ENCODE measurements at places on chromosomes 3 and 15.

DNA sequence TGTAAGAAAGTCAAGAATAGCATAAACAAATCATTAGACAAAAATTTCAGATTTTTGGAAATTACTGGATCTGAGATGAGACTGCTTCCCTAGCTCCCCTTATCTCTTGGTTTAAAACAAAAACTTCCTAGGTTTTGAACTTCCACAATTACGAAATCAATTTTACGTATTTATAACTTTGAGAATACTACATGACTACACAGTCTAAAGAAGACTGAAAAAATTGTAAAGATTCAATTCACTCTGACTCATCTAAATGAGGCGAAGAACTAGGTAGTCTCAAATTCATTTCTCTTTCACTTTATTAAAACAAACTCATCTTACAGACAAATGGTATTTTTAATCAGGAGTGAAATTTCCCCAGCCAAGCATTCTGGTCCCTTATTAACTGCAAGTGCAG, 10.3 kb downstream of the CCDC54 start:
- peak; percentile 4 for DNase-seq

DNA sequence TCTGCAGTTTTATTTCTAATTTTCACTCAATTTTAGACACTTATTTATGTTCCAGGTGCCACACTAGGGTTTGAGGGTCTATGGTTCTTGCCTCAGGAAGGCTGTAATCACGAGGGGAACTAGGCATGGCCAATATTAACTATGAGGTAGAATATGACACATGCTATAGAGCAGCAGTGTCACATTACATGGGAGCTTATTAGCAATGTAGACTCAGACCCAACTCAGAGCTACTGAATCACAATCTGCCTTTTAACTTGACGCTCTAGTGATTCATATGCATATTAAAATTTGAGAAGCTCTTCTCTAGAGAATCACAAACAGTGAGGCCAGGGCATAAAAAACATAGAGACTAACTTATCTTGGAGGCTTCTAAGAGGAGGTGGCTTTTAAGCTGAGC, 32.8 kb upstream of the MRPL3 start:
- DNase-seq: peak; percentile 69

GRCh38 chr3:17090280-17090983, 205.7 kb downstream of the PLCL2 start:
- no peak for DNase-seq

GRCh38 chr3:65436580-65436979, 602.1 kb downstream of the MAGI1 start:
- peak; percentile 9 for DNase-seq

- DNase-seq: peak; percentile 36
Observed at GRCh38 chr3:100205171-100205570, 55.6 kb upstream of the TBC1D23 start.

- DNase-seq: no peak
Observed at GRCh38 chr3:11632966-11633365, 10.7 kb downstream of the VGLL4 start.

Measured in fibroblast of skin of abdomen (primary cell).